ENCODE measurements at places on chromosomes 11 and 22. TPM values are rescaled to one million over a fixed set of nuclear protein-coding genes. Genes with fewer than 3 reads are reported as not detected.

- DNase-seq = no peak
- no peaks in the 10 kb centered on the region for H3K36me3 ChIP-seq
- peaks cover 6% of the 10 kb centered on the region for H3K27me3 ChIP-seq
- no peak overlapping the region for H3K27ac ChIP-seq
- H3K4me1 ChIP-seq = peaks cover 54% of the 10 kb centered on the region
These were observed 53.6 kb upstream of the KIRREL3 start for GRCh38 chr11:127054153-127054552.

DNA sequence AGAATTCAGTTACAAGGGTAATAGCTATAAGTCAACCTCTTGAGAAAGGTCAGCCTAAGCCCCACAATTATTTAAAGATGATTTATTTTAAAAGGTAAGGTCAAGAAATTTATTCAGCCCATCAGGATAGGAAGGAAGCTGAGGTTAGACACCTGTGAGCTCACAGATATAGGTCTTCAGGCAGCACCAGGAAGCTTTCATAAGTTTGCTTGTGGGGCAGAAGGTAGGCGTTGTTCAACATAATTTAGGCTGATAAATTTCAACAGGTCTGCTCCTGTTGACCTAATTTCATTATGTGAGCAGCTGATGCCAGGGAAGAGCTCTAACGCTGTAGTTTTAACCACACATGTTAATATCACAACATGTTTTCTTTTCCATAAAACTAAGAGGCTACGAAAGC lies 118.1 kb upstream of the APOA1 start:
- H3K27me3 ChIP-seq = no peaks in the 10 kb centered on the region
- no peak overlapping the region for H3K27ac ChIP-seq
- H3K4me1 ChIP-seq = peaks cover 7% of the 10 kb centered on the region
- no peaks in the 10 kb centered on the region for H3K36me3 ChIP-seq

DNA sequence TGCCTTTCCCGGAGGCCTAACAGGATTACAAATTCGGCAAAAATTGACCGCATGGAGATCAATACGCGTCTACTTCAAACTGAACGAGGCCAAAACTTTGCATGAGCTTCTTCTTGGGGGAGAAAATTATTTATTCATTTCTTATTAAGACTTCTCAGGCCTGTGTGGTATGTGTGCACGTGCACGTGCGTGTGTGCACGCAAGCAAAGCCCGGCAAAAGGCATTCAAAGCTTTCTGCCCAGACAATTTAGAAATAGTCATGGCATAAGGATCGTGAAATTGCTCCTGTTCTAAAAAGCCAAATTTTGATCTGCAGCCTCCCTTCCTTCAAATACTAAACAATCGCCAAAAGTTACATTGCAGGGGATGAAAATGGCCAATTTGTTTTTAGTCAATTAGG lies 14.6 kb downstream of the MN1 start:
- H3K4me3 ChIP-seq = no peak overlapping the region
- DNase-seq = no peak
- no peak overlapping the region for H3K27ac ChIP-seq

- no peak overlapping the region for H3K27ac ChIP-seq
- peaks cover 10% of the 10 kb centered on the region for H3K36me3 ChIP-seq
- no peak for DNase-seq
- peaks cover 3% of the 10 kb centered on the region for H3K4me1 ChIP-seq
- peaks cover 3% of the 10 kb centered on the region for H3K27me3 ChIP-seq
These were observed 11.4 kb downstream of the TAGLN start for GRCh38 chr11:117210620-117211019.

GRCh38 chr11:14414470-14415461 lies 55.8 kb upstream of the RRAS2 start:
- no peak overlapping the region for H3K27ac ChIP-seq
- no peaks in the 10 kb centered on the region for H3K36me3 ChIP-seq
- no peak for DNase-seq
- H3K4me1 ChIP-seq = peaks cover 19% of the 10 kb centered on the region

GRCh38 chr11:10975287-10975721 lies 117.5 kb upstream of the ZBED5 start:
- H3K27me3 ChIP-seq = no peaks in the 10 kb centered on the region
- H3K36me3 ChIP-seq = peaks cover 5% of the 10 kb centered on the region
- no peak overlapping the region for H3K4me3 ChIP-seq
- H3K27ac ChIP-seq = no peak overlapping the region
- H3K4me1 ChIP-seq = no peaks in the 10 kb centered on the region

- H3K4me3 ChIP-seq = no peak overlapping the region
- no peak for DNase-seq
- peaks cover 3% of the 10 kb centered on the region for H3K27me3 ChIP-seq
- no peaks in the 10 kb centered on the region for H3K4me1 ChIP-seq
- no peaks in the 10 kb centered on the region for H3K36me3 ChIP-seq
- no peak overlapping the region for H3K27ac ChIP-seq
These were observed 1339.3 kb downstream of the TBC1D22A start for GRCh38 chr22:48101704-48102103.

DNA sequence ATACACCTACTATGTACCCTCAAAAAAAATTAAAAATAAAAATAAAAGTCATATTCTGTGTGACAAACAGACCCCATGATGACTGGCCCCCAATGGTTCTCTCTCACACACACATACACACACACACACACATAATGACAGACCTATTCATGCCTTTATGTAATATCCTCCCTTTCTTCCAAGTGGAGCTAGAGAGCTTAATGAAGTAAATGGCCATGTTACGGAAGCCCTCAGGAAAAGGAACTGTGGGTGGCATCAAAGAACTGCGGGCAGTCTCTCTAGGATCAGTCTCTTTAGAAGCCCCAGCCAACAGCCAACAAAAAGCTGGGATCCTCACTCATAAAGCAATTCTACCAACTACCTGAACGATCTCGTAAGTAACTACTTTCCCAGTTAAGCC lies 125.5 kb downstream of the SIK3 start:
- no peaks in the 10 kb centered on the region for H3K4me1 ChIP-seq
- no peaks in the 10 kb centered on the region for H3K27me3 ChIP-seq
- no peaks in the 10 kb centered on the region for H3K36me3 ChIP-seq
- no peak overlapping the region for H3K27ac ChIP-seq
- no peak overlapping the region for H3K4me3 ChIP-seq

DNA sequence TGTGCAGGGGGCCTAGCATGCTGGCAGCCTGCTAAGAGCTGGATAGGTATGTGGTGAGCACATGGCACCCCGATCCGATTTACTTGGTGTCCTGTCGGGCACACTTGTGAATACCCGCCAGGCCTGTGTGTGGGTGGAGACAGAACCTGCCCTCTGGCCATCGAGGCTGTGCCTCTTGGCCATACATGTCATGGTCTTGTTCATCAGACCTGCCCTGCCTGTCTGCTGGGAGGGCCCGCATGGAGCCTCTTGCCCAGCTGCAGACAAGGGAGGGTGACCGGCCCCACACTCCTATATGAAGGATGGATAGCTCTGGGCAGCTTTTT lies 310.2 kb downstream of the TBC1D22A start:
- H3K27me3 ChIP-seq = peaks cover 6% of the 10 kb centered on the region
- no peak overlapping the region for H3K4me3 ChIP-seq
- peaks cover under 1% of the 10 kb centered on the region for H3K36me3 ChIP-seq
- peaks cover 7% of the 10 kb centered on the region for H3K4me1 ChIP-seq

GRCh38 chr11:86035164-86035563 lies 33.7 kb downstream of the PICALM start:
- no peaks in the 10 kb centered on the region for H3K27me3 ChIP-seq
- peaks cover 5% of the 10 kb centered on the region for H3K4me1 ChIP-seq
- no peak for DNase-seq
- no peak overlapping the region for H3K4me3 ChIP-seq
- H3K27ac ChIP-seq = no peak overlapping the region
- no peaks in the 10 kb centered on the region for H3K36me3 ChIP-seq

- H3K27ac ChIP-seq = peak overlapping the region; percentile 96
- peaks cover 10% of the 10 kb centered on the region for H3K27me3 ChIP-seq
- peak overlapping the region; percentile 65 for H3K4me3 ChIP-seq
- peaks cover 56% of the 10 kb centered on the region for H3K4me1 ChIP-seq
These were observed 13.5 kb downstream of the CD59 start for GRCh38 chr11:33722590-33723234.

DNA sequence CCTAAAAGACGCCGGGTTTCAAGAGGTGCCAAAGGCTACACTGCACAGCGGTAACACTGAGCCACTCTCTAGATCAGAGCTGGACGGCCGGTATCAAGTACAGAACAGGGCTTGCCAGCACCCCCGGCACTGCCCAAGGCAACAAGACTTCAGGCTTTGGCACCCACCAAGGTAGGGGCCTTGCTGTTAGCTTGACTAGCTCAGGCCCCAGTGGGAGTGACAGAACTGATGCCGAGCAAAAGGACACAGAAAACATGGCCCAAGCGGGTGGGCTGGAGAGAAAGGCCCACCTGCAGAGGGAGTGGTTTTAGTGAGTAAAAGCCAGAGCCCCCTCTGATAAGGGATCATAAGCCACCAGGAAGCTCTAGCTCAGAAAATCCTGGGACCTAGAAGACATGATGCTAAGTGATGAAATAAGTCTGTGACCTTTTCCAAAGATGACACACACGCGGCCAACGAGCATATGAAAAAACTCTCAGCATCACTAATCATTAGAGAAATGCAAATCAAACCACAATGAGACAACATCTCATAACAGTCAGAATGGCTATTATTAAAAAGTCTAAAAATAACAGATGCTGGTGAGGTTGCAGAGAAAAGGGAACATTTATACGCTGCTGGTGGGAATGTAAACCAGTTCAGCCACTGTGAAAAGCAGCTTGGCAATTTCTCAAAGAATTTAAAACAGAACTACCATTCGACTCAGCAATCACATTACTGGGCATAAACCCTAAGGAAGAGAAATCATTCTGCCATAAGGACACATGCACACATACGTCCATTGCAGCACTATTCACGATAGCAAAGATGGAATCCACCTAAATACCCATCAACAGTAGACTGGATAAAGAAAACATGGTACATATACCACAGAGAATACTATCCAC lies 12.9 kb downstream of the EHD1 start:
- H3K4me3 ChIP-seq = no peak overlapping the region
- no peak for DNase-seq
- no peaks in the 10 kb centered on the region for H3K27me3 ChIP-seq
- peaks cover 13% of the 10 kb centered on the region for H3K4me1 ChIP-seq
- H3K36me3 ChIP-seq = no peaks in the 10 kb centered on the region

- no peak overlapping the region for H3K4me3 ChIP-seq
- H3K27ac ChIP-seq = peak overlapping the region; percentile 62
- peaks cover 28% of the 10 kb centered on the region for H3K4me1 ChIP-seq
These were observed 42.5 kb downstream of the AP2A2 start for GRCh38 chr11:967995-968751.

DNA sequence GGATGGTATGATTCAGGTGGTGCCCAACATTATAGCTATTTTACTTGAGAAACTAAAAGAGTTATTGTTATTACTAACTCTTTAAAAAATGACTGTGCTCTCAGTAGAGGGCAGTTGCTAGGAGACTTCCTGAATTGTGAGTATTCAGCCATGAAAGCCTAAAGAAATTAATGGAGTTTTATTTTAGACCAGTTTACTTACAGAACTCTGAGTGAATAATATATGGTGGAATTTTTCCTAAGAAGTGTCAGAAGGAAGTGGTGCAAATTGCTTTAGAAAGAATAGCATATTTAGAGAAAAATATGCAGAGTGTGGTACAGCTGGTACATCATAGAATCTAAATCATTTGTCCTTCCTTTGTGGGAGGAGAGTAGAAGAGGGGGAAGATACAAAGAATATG lies 689.9 kb upstream of the CCDC90B start:
- H3K27ac ChIP-seq = no peak overlapping the region
- peaks cover 4% of the 10 kb centered on the region for H3K4me1 ChIP-seq
- H3K27me3 ChIP-seq = no peaks in the 10 kb centered on the region
- no peak for DNase-seq
- no peaks in the 10 kb centered on the region for H3K36me3 ChIP-seq

- peaks cover 14% of the 10 kb centered on the region for H3K4me1 ChIP-seq
- DNase-seq = peak; percentile 57
- H3K27ac ChIP-seq = peak overlapping the region; percentile 21
- no peaks in the 10 kb centered on the region for H3K36me3 ChIP-seq
- peak overlapping the region; percentile 84 for H3K4me3 ChIP-seq
- peaks cover 3% of the 10 kb centered on the region for H3K27me3 ChIP-seq
These were observed 255 bp upstream of the SYNGR1 start for GRCh38 chr22:39349506-39349966.

DNA sequence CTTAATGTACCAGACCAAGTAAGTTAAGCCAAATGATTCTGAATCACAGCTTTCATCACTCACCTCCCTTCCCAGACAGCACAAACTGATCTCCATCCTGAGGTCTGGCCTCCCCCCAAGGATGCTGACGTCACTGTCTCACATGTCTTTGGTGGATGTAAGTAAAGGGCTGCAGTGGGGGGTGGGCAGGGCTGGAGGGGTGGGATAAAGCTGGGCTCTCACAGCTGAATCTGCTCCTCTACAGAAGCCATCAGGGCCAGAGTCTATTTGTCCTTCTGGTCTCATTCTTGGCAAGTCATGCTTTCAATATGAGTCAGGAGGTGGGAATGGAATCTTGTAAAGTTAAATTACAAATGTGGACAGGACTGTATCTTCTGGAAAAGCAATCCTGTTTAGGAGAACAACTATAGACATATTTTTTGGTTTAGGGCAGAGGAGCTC lies 32.7 kb downstream of the P4HA3 start:
- no peak overlapping the region for H3K4me3 ChIP-seq
- no peaks in the 10 kb centered on the region for H3K36me3 ChIP-seq

DNA sequence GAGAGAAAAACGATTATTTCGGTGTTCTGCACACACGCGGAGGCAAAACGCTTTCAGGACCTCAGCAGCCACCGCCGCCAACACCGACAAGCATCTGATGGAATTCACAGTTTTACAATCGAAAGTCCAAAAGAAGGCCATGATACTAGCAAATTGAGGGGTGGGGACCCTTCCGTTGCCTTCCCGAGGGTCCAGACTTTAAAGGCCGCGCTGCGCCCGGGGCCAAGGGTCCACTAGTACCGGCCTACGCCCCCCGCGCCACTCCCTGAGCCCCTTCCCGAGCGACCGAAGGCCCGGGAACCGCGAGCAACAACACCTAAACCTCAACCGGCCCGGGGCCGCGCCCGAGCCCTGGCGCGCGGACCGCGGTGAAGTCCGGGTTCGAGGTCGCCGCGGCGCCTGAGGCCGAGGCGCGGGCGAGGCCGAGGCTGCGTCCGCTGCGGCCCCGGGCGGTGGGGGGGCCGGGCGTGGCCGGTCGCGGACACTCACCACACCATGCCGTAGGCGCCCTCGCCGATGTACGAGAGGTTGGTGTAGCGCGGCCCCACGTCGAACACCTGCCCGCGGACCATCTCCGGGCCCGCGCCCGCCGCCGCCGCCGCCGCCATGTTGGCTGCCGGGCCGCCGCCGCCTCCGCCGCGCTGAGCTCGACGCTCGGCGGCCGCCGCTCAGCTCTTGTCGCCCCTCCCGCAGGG lies 465 bp downstream of the MAPK1 start:
- DNase-seq = peak; percentile 18
- H3K4me3 ChIP-seq = peak overlapping the region; percentile 96
- H3K27ac ChIP-seq = peak overlapping the region; percentile 91
- peaks cover 24% of the 10 kb centered on the region for H3K4me1 ChIP-seq
- peaks cover 11% of the 10 kb centered on the region for H3K27me3 ChIP-seq

- DNase-seq = no peak
- H3K36me3 ChIP-seq = no peaks in the 10 kb centered on the region
- no peak overlapping the region for H3K27ac ChIP-seq
- no peak overlapping the region for H3K4me3 ChIP-seq
These were observed 12.2 kb upstream of the TMEM184B start for GRCh38 chr22:38285018-38285417.

The TRPM5 gene
- total RNA-seq = not detected

The SNX32 gene
- total RNA-seq = 14.7 TPM

The FAM181B gene
- 0.47 TPM for total RNA-seq

The TSSK2 gene
- not detected for total RNA-seq

The SLC22A25 gene
- not detected for total RNA-seq

The DENND6B gene
- total RNA-seq = 32.1 TPM

The LAYN gene
- total RNA-seq = 0.98 TPM

The NXPE1 gene
- not detected for total RNA-seq

The HBD gene
- not detected for total RNA-seq

The QSER1 gene
- total RNA-seq = 75.3 TPM

The KRTAP5-11 gene
- not detected for total RNA-seq

The RNF121 gene
- 40.4 TPM for total RNA-seq

The LMO2 gene
- total RNA-seq = 2.7 TPM

The P2RY6 gene
- total RNA-seq = not detected

Measured in glutamatergic neuron (in vitro differentiated cells).